ENCODE measurements at places on chromosomes 16 and 17.

- no peak for DNase-seq
These were observed 998 bp upstream of the SRSF1 start for GRCh38 chr17:58007781-58008706.

- peak; percentile 7 for DNase-seq
These were observed 12.5 kb downstream of the ZNF652 start for GRCh38 chr17:49349541-49349940.

GRCh38 chr17:48546137-48546923, 1.4 kb upstream of the HOXB2 start:
- DNase-seq: no peak

DNA sequence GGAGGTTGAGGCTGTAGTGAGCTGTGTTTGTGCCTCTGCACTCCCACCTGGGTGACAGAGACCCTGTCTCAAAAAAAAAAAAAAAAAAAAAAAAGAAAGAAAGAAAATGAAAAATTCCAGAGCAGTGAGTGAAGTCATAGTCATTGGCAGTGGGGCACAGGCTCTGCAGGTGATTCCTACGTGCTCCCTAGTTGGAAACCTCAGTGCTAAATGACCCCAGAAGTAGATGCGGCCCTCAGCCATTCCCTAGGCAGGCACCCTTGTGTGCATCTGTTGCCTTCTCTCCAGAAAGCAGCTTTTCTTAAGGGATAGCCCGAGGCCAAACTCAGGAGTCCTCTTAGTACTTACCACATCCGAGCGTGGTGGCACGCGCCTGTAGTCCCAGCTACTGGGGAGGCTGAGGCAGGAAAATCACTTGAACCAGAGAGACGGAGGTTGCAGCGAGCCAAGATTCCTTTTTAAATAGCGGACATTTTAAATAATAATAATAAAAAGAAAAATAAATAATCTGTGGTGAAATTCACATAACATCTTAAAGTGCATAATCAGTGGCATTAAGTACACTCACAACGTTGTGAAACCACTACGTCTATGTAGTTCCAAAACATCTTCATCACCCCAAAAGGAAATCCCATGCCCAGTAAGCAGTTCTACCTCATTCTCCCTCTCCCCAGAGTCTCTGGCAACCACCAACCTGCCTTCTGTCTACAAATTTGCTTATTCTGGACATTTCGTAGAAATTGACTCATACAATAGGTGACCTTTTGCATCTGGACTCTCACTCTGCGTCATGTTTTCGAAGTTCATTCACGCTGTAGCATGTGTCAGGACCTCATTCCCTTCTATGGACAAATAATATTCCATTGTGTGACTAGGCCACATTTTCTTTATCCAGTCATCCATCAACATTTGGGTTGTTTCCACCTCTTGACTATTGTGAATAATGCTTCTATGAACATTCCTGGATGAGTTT, 12.5 kb upstream of the SPHK1 start:
- DNase-seq: peak; percentile 53

GRCh38 chr17:50213026-50214022, 11.9 kb upstream of the COL1A1 start:
- DNase-seq: no peak

GRCh38 chr17:28494445-28495188, 11.5 kb upstream of the FOXN1 start:
- DNase-seq: peak; percentile 87

GRCh38 chr16:72467157-72467759, 295.3 kb upstream of the PMFBP1 start:
- peak; percentile 8 for DNase-seq

DNA sequence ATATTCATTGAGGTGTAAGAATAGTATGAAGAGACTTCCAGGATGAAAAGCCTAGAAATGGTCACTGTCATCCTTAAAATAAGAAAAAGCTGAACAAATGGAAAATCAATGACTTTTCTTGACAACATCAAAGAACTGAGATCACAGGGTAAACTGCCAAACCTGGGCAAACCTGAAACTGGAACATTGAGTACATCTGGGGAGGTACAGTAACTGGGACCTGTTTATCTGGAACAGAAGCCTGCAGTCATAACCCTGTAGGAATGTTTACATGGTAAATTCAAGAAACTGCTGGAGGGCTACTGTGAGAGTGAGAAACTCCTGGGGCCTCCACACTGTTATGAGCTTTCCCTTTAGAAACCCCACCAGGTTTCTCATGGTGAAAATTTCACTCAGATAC, 130.1 kb upstream of the PIRT start:
- no peak for DNase-seq

GRCh38 chr17:4565209-4566141, 5.1 kb upstream of the GGT6 start:
- DNase-seq: peak; percentile 71

DNA sequence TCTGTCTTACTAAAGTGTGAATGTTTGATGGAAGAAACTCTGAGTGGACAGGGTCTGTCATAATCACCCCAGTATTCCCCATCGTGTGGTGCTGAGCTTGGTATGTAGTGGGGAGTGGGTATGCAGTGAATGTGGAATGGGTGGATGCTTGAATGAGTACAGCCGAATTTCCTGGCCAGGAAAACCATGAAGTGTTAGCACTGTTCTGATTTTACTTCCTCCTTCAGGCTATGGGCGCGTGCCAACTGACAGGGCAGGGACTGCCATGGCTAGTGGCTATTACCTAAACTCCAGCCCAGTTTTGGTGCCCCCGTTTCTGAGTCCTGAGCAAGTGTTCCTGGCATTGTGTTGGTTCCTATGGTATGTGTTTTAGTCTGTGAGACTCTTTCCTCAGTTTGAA, 48.6 kb downstream of the PRKCA start:
- no peak for DNase-seq

DNA sequence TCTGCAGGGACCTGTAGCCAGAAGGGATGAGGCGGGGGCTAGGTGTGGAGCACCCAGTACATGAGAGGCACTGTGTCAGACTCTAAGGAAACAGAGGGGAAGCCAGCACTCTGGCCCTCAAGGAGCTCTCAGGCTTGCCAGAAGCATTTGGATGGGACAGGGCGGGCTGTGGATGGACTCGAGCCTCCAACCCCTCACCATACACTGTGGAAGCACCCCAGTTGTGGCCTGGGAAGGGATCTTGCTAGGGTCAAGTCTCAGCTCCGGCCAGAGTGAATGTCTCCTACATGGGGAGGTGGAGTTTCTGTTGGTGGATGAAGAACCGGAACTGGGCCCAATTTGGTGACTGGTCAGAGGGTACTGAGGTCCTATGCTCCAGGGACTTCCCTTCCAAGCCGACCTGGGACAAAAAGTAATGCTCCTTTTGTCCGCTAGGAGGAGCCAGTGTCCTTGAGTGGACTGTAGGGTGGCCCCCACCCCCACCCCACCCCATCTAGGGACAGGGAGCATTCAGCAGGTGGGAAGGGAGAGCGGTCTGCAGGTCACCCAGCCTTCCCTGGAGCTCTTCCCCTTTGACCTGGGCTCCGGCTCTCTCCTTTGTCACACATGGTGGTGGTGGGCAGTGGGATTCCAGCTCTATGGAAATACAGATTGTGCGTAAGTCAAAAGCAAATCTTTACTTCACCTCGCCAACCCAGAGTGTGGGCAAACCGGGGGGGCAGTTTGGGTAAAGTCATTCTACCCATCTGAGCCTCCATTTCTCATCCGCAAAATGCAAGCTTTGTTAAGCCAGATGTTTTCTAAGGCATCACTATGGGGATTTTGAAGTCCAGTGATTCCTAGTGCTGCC, 20.4 kb upstream of the PHB1 start:
- DNase-seq: peak; percentile 87

DNA sequence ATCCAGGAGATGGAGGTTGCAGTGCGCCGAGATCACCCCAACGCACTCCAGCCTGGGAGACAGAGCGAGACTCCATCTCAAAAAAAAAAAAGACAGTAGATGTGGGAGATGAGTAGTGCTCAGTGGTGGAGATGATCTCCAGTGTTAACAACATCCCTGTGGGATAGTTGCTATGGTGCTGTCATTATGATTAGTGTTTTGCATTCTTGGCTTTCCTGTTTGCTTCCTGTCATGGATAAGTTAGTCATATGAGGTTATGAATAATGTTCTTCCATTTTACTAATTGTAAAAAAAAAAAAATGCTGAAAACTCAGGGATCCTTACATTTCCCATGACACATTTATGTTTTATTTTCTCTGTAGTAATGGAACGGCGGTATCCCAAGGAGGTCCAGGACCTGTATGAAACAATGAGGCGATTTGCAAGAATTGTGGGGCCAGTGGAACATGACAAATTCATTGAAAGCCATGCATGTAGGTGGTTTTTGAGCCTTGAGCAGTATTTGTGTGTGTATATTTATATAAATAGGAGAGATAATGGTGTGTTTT, 24.5 kb upstream of the DUSP14 start:
- peak; percentile 57 for DNase-seq

DNA sequence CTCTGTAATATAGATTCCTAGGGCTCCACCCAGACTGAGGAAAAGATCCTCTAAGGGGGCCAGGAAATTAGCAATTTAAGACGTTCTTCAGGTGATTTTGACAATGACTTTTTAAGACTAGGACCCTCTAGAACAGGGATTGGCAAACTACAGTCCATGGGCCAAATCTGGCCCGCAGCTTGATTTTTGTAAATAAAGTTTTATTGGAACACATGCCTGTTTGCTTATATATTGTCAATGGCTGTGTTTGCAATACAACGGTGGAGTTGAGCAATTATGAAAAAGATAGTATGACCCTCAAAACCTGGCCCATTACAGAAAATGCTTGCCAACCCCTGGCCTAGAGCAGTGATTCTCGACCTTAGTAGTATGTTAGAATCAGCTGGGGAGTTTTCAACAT, 181.9 kb downstream of the SOX9 start:
- DNase-seq: no peak

- no peak for DNase-seq
These were observed 2.8 kb upstream of the STAT5A start for GRCh38 chr17:42285346-42286050.

DNA sequence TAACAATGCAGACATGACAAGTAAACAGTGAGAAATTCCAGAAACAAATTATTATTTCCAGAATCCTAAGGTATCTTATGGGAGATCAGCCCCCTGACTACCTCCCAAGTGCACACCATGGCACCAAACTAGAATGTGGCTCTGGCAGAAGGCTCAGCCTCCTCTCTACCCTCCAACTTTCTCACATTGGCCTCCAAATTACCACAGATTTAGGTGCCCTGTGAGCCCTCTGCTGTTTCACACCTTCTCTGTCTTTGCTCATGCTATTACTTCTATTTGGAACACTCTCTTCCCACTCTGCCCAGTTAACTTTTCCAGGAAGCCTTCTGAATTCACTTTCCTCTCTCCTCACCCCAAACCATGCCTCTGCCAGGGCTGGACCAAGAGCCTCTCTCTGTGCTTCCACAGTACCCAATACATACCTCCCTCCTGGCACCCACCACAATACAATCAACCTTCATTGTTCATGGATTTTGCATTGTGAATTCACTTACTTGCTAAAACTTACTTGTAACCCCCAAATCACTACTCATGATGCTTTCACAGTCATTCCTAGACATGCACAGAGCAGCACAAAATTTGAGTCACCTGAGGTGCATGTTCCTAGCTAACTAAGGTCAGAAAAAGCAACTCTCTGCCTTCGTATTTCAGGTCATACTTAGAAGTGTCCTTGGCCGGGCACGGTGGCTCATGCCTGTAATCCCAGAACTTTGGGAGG, 31.4 kb downstream of the SMG6 start:
- DNase-seq: no peak

GRCh38 chr16:2090777-2091546, 43.2 kb downstream of the TSC2 start:
- DNase-seq: peak; percentile 60

DNA sequence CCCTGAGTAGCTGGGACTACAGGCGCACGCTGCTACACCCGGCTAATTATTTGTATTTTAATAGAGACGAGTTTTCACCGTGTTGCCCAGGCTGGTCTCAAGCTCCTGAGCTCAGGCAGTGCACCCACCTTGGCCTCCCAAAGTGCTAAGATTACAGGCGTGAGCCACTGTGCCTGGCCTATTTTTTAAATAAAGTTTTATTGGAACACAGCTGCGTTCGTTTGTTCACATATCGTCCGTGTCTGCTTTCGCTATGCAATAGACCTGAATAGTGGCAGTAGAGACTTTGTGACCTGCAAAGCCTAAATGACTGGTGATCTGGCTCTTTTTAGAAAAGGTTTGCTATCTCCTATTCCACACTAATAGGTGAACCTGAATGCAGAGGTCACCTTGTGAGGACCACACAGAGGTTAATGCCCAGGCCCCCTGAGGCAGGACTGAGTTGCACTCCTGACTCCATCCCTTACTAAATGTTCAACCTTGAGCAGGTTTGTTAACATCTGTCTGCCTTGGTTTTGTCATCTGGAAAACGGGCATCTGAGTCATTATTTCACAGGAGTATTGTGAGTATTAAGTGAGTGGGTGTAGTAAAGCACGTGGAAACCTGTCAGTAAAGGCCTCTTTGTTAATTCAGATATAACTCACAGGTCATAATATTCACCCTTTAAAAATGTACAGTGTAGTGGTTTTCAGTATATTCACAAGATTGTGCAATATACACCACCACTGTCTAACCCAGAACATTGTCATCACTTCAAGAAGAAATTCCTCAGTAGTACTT, 157.5 kb upstream of the CACNG5 start:
- peak; percentile 78 for DNase-seq

GRCh38 chr16:85752511-85753420, 1.9 kb upstream of the C16orf74 start:
- peak; percentile 49 for DNase-seq

DNA sequence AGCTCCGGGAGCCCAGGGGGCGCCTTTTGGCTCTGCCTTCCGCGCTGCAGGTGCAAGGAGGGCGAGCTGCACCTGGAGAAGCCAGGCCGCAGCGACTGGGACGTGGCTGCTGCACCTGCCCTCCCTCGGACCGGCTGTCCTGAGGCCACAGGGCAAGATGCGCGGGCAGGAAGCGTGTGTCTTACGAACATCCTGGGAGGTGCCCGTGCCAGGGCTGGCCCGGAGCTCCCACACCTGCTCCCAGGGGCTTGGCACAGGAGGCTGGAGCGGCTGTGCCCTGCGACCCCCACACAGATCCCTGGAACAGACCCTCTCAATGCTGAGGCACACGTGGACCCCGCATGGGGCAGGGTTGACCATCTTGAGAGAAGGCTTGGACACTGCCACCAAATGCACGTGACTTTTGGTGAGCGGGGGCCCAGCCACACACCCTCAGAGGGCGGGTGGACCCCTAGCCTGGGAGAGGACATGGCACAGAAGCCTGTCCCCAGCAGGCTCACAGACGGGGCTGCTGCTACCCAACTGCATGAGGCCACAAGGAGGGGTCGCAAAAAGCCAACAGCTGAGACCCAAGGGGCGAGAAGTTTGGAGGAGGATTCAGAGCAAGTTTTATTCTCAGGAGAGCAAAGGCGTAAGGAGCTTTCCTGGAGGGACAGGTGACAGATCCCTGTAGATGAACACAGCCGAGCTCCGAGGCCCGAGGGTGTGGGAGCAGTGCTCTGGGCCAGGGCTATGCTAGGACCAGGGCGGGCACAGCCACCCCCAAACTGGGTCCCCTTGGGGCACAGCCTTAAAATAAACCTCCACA, 11.4 kb downstream of the NDUFAF8 start:
- DNase-seq: no peak

- DNase-seq: no peak
These were observed 9.3 kb downstream of the ZACN start for GRCh38 chr17:76088041-76088867.
